ENCODE measurements at places on chromosomes 1 and 21.

DNA sequence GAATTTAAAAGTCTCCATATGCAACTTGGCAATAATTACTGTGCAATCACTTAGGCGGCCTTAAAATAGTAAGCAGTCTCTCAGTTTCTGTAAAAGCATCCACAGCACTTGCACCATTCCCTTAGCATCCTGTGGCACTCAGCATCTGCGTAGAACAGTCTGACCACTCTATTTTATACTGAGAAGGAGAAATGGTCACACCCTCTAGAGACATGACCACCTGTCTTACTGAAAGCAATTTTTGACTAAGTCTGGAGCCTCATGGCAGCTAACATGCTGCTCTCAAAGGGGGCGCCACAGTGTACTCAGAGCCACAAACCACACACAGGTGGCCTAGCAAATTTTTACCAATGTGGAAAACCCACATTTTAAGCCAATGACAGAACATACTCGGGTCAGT lies 62.0 kb downstream of the KCNK1 start:
- no peak for DNase-seq

GRCh38 chr1:50471967-50472366 lies 48.7 kb upstream of the DMRTA2 start:
- no peak for DNase-seq

GRCh38 chr1:34918977-34919561 lies 10.4 kb downstream of the DLGAP3 start:
- no peak for DNase-seq

GRCh38 chr1:26822737-26823395 lies 3.6 kb upstream of the ZDHHC18 start:
- DNase-seq: no peak

- DNase-seq: no peak
Measured at GRCh38 chr1:43232074-43232473, 37.7 kb upstream of the TMEM125 start.

GRCh38 chr1:27931184-27931583 lies 3.6 kb upstream of the SMPDL3B start:
- no peak for DNase-seq

- DNase-seq: peak; percentile 61
Measured at GRCh38 chr1:67532452-67533216, 102.4 kb upstream of the SERBP1 start.

Data from D721Med (cell line).